ENCODE measurements at places on chromosomes 6 and 20.

DNA sequence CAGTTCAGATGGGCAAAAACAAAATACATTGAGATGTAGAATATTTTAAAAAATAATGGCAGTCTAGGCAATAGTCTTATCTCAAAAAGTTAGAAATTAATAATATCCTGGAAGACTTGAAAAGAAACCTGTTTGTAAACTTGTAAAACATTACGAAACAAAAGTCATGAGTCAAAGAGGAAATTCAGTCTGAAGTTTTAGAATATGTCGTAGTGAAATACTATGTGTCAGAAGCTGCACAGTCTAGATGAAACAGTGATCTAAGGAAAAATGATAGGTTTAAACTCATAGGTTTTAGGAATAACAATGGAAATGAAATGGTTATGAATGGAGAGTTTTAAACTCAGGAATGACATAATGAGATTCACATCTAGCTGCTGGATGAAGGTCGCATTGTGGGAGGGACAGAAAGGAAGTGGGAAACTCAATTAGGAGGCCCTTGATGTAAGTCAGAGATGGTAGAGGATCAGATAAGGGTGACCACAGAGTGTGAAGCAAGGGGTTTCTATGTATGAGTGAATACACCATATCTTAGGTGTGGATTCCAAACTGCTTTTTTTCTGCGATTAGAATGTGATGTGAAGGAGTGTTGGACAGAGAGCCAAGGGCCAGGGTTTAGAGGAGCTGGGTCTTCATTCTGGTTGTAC lies 2.8 kb downstream of the SNRPB2 start:
- DNase-seq, result no peak

DNA sequence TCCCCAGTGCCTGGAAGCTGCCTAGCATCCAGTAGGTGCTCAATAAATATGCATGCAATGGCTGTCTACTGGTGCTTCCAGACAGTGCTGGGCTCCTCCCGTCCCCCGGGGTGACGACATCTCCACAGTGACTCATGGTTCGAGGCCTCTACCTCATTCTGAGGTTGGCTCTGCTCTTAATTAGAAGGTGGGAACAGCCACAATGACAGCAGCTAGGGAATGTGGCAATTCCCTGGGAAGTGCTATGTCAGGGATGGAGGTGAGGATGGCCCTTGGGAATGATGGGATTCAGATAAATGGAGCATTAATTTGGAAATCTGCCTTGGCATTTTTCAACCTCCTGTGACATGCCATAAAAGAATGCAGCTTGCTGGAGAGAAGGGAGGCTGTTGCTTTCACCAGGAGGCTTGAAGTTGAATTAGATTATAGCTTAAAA lies 43.5 kb upstream of the NFATC2 start:
- no peak for DNase-seq

DNA sequence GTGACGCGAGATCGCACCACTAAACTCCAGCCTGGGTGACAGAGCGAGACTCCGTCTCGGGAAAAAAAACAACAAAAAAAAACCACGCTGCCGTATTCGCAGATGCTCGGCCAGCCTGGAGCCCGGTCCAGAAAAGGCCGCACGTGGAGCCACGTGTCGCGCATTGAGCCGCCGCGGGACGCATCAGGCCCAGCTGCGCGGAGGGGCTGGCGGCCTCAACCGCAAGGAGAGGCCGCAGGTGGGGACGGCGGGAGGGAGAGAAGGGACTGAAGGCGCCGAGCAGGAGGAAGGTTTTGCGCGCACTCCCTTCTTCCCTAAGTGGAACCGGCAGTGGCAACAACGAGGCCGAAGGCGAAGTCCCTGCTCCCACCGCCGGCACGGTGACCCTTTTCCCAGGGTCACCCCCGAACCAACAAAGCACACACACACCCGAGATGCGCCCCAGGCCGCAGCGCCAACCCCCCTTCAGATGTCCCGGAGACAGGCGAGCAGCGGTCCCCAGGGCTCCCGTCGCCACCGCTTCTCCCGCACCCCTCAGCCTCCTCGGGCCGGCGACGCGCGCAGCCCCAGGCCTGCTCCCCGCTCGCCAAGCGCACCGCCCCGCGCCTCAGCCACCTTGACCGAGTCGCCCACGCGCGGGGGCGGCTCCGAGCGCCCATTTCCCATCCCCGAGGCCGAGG lies 681 bp downstream of the SYCP2 start:
- no peak for DNase-seq

- no peak for DNase-seq
Observed at GRCh38 chr6:42702200-42702599, 20.2 kb downstream of the PRPH2 start.

GRCh38 chr6:140300331-140300730 lies 925.9 kb upstream of the CITED2 start:
- no peak for DNase-seq

Data from Panc1 (cell line).